SJCRH30 (cell line): ENCODE measurements at places on chromosomes 4 and X.

DNA sequence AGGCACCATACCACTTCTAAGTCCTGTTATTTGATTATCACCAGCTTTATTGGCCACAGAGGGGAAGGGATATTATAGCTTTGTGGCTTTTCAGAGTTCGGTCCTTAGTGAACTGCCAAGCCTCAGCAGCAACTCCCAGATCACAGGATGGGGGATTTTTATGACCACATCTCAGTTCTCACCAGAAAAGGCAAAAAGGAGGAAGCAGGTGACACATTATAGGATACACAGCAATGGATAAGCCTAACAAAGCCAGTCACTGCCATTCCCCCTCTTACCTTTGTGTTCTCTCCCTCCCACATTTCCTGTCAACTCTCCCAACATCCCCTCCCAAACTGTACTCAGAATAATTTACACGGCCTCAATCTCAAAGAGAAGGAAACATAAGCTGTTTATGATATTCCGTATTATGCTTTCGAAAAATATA, 142.8 kb downstream of the MGST2 start:
- peaks cover 12% of the 10 kb centered on the region for H3K4me1 ChIP-seq
- peak; percentile 47 for DNase-seq
- peak overlapping the region; percentile 58 for H3K27ac ChIP-seq

DNA sequence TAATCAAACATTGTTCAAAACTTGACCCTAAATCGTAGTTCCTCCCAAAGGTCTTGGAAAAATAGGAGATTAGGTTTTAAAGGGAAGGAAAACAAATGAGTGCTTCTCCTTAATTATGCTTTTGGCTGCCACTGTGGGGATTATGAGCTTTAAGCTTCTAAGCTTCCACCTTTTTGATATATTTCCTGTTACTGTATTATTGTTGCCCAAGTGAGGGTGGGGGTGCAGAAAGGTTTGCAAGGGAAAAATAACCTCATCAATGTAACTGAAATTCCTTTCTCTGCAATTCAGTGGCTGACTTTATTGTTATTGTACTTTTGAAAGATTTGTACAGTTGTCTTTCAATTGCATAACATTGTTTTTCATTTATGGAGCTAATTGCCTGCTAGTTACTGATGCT, 285.1 kb downstream of the FRMPD4 start:
- no peak overlapping the region for H3K27ac ChIP-seq
- no peaks in the 10 kb centered on the region for H3K36me3 ChIP-seq
- no peak for DNase-seq
- H3K4me3 ChIP-seq, result no peak overlapping the region

GRCh38 chr4:91325495-91325894, 978.3 kb upstream of the GRID2 start:
- DNase-seq, result peak; percentile 40
- peaks cover 6% of the 10 kb centered on the region; the same call in 1 of the 2 replicates for H3K4me1 ChIP-seq
- H3K27ac ChIP-seq, result no peak overlapping the region
- no peaks in the 10 kb centered on the region for H3K27me3 ChIP-seq
- no peaks in the 10 kb centered on the region for H3K36me3 ChIP-seq
- no peak overlapping the region for H3K4me3 ChIP-seq

- no peak overlapping the region for H3K27ac ChIP-seq
- H3K4me1 ChIP-seq, result no peaks in the 10 kb centered on the region
- no peaks in the 10 kb centered on the region for H3K27me3 ChIP-seq
- no peaks in the 10 kb centered on the region for H3K36me3 ChIP-seq
- no peak overlapping the region for H3K4me3 ChIP-seq
- no peak for DNase-seq
These were observed 56.1 kb upstream of the HPGD start for GRCh38 chr4:174578366-174578765.

- H3K4me3 ChIP-seq, result no peak overlapping the region
- H3K36me3 ChIP-seq, result no peaks in the 10 kb centered on the region
- no peaks in the 10 kb centered on the region for H3K27me3 ChIP-seq
- peak; percentile 5 for DNase-seq
These were observed 117.1 kb upstream of the DKK2 start for GRCh38 chr4:107153228-107153627.

- H3K36me3 ChIP-seq, result no peaks in the 10 kb centered on the region
- H3K4me3 ChIP-seq, result no peak overlapping the region
- H3K4me1 ChIP-seq, result peaks cover 21% of the 10 kb centered on the region
These were observed 25.2 kb downstream of the ARX start for GRCh38 chrX:24990535-24990934.

DNA sequence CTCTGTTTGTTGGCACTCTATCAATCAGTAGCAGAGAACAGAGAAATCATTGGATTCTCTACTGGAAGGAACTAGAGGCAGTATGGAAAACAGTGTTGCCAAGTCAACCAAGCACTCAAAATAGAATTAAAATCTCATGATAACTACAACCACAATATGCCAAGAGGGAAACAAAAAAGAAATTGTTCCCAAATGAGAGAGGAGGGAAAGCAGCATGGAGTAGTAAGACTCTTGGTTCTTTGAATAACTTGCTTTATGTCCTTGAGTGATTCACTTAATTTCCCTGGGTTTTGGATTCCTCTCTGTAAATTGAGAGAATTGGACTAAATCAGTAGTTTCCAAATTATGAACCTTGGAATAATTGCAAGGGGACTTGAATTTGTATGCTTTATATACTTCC, 285.5 kb upstream of the ANKRD50 start:
- H3K4me3 ChIP-seq, result no peak overlapping the region
- no peaks in the 10 kb centered on the region for H3K36me3 ChIP-seq
- DNase-seq, result no peak
- no peaks in the 10 kb centered on the region for H3K4me1 ChIP-seq
- no peak overlapping the region for H3K27ac ChIP-seq

DNA sequence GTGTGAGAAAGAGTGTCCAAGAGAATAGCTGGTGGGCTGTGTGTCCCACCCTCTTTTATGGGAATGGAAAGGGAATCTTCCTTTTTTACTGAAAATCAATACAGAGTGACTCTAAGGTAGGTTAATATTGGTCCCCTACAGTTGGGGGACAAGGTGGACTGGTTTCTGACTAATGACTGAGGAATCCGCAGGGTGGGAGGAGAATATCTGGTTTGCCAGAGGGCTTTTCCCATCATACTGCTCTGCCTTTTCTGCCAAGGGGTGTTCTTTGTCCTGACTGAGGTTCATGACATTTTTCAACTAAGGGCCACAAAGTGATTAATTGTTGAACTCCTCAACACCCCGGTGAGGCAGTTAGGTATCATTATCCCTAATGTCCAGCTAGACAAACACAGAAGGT, 261.6 kb downstream of the SPATA18 start:
- H3K4me3 ChIP-seq, result no peak overlapping the region
- H3K27ac ChIP-seq, result no peak overlapping the region
- no peak for DNase-seq
- H3K4me1 ChIP-seq, result no peaks in the 10 kb centered on the region
- no peaks in the 10 kb centered on the region; the same call in 1 of the 2 replicates for H3K27me3 ChIP-seq
- no peaks in the 10 kb centered on the region for H3K36me3 ChIP-seq

- no peak overlapping the region for H3K4me3 ChIP-seq
- no peaks in the 10 kb centered on the region for H3K36me3 ChIP-seq
- H3K4me1 ChIP-seq, result no peaks in the 10 kb centered on the region
These were observed 32.3 kb downstream of the RASL11B start for GRCh38 chr4:52894443-52894842.

- no peaks in the 10 kb centered on the region for H3K36me3 ChIP-seq
- DNase-seq, result no peak
- H3K4me3 ChIP-seq, result no peak overlapping the region
- H3K27me3 ChIP-seq, result no peaks in the 10 kb centered on the region; the same call in 1 of the 2 replicates
These were observed 26.2 kb downstream of the ARL9 start for GRCh38 chr4:56531823-56532222.

DNA sequence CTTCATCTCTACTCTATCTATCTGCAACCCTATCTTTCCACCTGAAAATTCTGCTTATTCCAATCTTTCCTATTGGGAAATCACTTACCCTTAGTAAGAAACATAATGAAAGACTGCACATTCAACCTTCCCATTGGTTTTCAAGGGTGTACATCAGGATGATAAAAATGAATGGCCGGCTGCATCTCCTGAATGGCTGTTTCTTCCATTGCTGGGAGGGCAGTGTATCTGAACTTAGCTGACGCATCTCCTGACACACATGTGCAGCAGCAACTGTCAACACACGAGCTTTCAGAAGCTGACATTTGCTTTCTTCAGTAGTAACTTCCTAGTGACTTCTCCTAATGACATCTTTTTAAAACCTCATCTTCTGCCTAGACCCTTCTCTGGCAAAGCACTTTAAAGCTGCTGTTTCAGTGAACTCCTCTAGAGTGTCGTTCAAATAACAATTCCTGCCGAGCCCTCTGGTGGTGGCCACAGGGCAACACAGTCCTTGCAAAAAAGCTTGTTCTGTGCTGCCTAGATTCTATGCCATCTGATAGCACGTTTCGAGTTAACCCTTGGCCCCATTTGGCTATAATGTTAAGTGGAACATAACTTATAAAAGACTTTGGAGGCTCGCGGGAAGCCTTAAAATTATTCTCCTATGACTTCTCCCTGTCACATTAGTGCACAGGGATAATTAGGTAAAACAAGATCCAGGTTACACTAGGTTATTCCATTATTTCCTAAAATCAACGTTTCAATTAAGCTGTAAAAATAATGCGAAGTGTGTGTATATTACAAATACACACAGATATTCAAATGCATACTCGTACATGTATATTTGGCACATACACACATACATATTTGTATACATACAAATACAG, 2340.7 kb downstream of the PCDH7 start:
- H3K27me3 ChIP-seq, result no peaks in the 10 kb centered on the region
- no peaks in the 10 kb centered on the region for H3K4me1 ChIP-seq
- no peaks in the 10 kb centered on the region for H3K36me3 ChIP-seq
- H3K4me3 ChIP-seq, result no peak overlapping the region
- no peak overlapping the region for H3K27ac ChIP-seq

GRCh38 chr4:9979101-9979701, 42.1 kb downstream of the SLC2A9 start:
- no peak overlapping the region for H3K4me3 ChIP-seq
- no peak for DNase-seq
- peaks cover 4% of the 10 kb centered on the region; the same call in 1 of the 2 replicates for H3K27me3 ChIP-seq
- no peaks in the 10 kb centered on the region for H3K36me3 ChIP-seq

DNA sequence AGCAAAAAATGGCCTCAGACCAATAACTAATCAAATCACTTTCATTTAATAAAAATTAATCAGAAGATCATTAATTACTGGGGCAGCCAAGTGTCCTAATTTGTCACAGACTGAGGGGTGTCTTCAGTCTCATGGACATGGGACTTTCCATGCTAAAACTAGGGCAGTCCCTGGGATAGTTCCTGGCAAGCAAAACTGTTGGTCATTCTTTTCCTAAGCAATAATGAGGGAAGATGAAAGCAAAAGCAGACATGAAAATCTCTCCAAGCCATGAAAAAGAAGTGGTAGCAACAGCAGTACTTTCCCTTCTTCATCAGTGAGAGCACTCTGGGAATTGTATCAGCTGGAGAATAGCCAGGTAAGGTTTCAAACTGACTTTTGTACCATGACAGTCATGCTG, 3.7 kb upstream of the ANTXR2 start:
- no peak overlapping the region for H3K4me3 ChIP-seq
- H3K27ac ChIP-seq, result no peak overlapping the region
- DNase-seq, result no peak
- no peaks in the 10 kb centered on the region for H3K27me3 ChIP-seq
- no peaks in the 10 kb centered on the region for H3K36me3 ChIP-seq

DNA sequence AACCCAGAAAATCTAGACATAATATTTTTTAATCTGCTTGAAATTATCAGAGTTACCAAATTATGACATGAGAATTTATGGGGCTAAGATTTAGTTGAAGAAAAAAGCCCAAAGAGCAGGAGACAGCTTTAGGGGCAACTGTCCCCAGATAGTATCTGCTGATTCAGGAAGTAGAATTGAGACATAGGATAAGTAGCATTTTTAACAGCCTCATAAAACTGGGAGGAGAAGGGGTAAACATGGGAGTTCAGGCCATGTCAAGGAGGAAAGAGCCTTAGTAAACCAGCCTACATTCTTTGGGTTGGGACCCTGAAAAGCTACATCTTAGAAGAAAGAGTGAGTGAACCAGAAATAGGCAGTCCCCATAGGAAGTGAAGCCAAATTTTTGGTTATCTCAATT, 9.7 kb upstream of the RAB28 start:
- H3K27ac ChIP-seq, result no peak overlapping the region
- no peaks in the 10 kb centered on the region for H3K36me3 ChIP-seq
- no peaks in the 10 kb centered on the region for H3K27me3 ChIP-seq
- H3K4me3 ChIP-seq, result no peak overlapping the region
- DNase-seq, result no peak

DNA sequence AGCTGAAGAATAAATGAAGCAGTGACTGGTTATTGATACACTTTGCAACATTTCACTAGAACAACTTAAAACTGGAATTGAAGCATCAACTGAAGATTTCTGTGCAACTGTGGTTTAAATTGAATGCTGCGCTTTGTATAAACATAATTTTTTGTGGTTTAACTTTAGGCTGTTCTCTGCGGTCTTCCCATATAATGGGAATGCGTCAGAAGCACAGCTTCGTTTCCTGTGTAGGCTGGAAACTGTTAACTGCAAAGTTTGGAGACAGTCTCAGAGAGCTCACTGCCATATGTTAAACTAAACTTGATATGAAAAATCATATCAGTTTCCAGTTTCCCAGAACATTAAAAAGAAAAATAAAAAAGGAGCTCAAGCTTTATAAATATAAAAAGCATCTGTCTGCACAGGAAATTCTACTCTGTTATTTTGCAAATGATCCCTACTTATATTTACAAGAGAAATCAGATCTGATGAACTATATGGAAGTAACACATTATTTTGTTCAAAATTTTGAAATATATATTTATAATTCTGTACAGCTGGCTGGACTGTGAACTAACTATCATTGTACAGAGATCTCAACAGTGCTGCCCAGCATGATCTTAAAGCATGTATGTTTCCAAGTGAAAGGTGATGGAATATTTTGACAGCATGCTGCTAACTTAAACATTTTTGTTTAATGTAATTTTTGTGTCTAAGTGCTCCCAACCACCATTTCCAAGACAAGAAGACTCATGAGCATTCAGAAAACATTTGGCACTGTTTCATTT, 139.9 kb downstream of the NDST3 start:
- peak overlapping the region; percentile 69 for H3K27ac ChIP-seq
- H3K27me3 ChIP-seq, result no peaks in the 10 kb centered on the region
- H3K4me3 ChIP-seq, result 0 out of 2 replicates have a peak overlapping the region, but pooled peaks have one; percentile 2
- H3K4me1 ChIP-seq, result peaks cover 28% of the 10 kb centered on the region
- no peaks in the 10 kb centered on the region for H3K36me3 ChIP-seq
- DNase-seq, result peak; percentile 58

DNA sequence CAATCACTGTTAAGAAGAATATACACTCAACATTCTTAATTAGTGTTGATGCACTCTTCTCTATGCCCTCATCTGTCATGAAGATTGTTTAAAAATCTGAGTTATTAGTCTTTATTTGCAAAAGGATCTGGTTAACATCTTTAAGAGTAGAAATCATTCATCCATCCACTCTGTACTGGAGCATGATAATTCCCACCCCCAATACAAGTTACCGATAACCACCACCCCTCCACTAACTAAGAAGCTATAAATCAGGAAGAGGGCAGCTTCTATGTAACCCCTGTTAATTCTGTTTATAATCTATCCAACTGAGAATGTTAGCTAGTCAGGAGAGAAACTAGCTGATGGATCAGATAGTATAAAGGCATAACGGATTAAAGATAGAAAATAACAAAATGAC, 34.5 kb downstream of the RAB28 start:
- H3K4me1 ChIP-seq, result no peaks in the 10 kb centered on the region
- no peaks in the 10 kb centered on the region for H3K27me3 ChIP-seq
- H3K36me3 ChIP-seq, result peaks cover 12% of the 10 kb centered on the region
- no peak for DNase-seq
- no peak overlapping the region for H3K4me3 ChIP-seq
